ENCODE measurements at places on chromosomes 2 and 18. TPM values are rescaled to one million over a fixed set of nuclear protein-coding genes. Genes with fewer than 3 reads are reported as not detected.

DNA sequence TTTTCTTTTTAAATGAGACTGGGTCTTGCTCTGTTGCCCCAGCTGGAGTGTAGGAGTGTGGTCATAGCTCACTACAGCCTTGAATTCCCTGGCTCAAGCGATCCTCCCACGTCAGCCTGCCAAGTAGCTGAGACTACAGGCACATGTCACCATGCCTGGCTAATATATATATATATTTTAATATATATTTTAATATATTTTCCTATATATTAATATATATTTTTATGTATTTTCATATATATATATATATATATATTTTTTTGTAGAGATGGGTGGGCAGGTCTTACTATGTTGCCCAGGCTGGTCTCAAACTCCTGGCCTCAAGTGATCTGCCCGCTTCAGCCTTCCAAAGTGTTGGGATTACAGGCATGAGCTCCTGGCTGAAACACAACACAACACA is 144.5 kb upstream of the GATA6 start:
- H3K4me1 ChIP-seq: no peaks in the 10 kb centered on the region
- no peak for DNase-seq
- no peak overlapping the region for H3K27ac ChIP-seq
- peaks cover 4% of the 10 kb centered on the region for H3K27me3 ChIP-seq

DNA sequence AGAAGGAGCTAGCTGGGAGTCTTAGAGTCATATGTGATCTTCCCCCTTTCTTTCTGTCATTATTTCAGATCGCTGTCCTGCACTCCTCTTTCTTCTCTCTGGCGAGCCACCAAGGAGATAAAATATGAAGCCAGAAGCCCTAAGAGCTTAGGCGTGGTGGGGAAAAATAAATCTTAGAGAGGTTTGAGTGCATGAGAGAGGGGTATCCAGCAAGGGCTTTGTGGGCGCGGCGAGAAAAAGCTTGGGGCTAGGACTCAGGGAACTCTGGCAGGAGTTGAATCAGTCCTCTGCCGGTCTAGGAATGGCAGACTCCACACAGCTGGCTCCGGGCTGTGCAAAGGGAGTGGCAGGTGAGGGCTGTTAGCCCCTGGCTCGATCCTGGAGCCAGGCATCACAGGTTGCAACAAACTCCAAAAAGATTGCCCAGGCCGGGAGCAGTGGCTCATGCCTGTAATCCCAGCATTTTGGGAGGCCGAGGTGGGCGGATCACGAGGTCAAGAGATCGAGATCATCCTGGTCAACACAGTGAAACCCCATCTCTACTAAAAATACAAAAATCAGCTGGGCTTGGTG is 20.1 kb upstream of the IGFBP5 start:
- DNase-seq: no peak
- no peak overlapping the region for H3K27ac ChIP-seq
- H3K27me3 ChIP-seq: no peaks in the 10 kb centered on the region
- H3K36me3 ChIP-seq: no peaks in the 10 kb centered on the region
- H3K4me1 ChIP-seq: no peaks in the 10 kb centered on the region

Gene ABCG8
- total RNA-seq: not detected

DNA sequence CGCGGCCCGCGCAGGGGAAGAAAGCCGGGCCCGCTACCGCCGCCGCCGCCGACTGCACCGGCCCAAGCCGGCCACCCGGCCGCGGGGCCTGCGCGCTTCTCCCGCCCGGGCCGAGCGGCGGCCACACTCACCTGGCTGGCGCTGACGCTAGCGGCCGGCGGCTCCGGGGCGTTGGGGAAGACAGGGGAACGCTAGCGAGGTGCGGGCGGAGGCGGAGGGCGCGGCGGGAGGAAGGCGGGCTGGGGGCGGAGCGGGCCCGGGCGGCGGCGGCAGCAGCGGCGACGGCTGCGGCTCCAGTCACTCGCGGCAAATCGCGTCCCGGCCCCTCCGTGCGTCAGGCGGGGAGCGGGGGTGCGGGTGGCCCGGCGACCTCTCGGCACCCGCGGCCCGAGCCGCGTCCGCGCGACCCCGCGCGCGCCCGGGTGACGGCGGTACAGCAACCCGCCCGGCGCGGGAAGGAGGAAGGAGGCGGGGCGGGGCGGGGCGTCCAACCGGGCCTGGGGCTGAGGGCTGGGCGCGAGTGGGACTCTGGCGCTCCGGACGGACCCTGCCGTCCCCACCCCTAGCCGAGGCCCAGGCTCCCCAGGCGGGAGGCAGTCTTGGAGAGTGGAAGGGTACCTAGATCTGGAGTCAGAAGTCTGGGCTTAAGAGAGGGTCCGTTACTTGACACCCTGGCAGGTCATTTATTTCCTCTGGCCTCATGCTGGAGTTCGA is at the start of gene SESTD1:
SESTD1 (minus strand) TSS at position 465 of the 714 bp plus-strand sequence. CDS start 72,991 bp downstream, outside the sequence.
- H3K36me3 ChIP-seq: no peaks in the 10 kb centered on the region
- H3K4me3 ChIP-seq: peak within 1 kb of the TSS; percentile 80
- DNase-seq: peak; percentile 45

- no peak overlapping the region for H3K27ac ChIP-seq
- no peak for DNase-seq
- H3K4me1 ChIP-seq: no peaks in the 10 kb centered on the region
- no peak overlapping the region for H3K4me3 ChIP-seq
- peaks cover 8% of the 10 kb centered on the region for H3K36me3 ChIP-seq
These were observed 235.1 kb downstream of the SEPTIN10 start for GRCh38 chr2:109378682-109379081.

Gene GPR17
- total RNA-seq: not detected

Gene LRRC30
- total RNA-seq: not detected

GRCh38 chr18:13455471-13455870 is 236.9 kb downstream of the LDLRAD4 start:
- DNase-seq: no peak
- no peak overlapping the region for H3K4me3 ChIP-seq
- H3K4me1 ChIP-seq: peaks cover 36% of the 10 kb centered on the region
- H3K27me3 ChIP-seq: no peaks in the 10 kb centered on the region
- no peak overlapping the region for H3K27ac ChIP-seq

Gene RESP18
- not detected for total RNA-seq

DNA sequence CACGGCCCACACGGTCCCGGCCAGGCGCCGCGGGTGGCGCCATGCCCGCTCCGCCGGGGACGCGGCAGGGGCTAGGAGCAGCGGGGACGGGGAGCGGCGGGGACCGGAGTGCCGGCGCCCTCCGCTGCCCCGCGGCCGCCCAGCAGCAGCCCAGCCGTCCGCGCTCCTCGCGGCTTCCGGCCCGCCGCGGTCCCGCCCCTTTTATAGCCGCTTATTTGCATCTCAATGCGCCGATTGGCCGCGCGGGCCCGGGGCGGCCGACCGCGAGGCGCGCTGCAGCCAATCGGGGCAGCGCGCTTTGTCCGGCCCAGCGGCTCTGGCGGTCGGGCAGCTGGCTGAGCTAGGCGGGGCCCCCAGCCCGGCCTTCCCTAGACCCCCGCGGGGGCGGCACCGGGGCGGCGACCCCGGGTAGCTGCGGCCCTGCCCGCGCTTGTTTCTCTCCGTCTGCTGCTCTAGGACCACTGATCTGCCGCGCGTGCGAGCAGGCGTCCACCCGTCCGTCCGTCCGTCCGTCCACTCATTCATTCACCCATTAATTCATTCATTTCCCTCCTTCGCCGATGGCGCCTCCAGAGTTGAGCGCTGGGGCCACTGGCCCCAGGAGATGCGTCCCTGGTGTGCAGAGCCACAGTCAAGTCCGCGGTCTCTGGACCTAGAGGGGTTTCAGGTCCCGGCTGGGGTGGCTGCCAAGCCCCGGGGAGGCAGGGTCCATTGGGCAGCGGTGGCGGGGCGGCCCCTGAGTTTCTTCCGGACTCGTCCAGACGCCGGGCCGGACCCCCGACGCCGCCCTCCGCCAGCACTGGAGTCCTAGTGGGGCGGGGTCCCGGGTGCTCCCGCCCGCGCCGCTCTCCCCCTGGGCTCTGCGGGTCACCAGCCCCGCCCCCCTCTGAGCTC is at the start of gene HES6:
HES6 (minus strand) TSS at position 176 of the 894 bp plus-strand sequence; CDS start at position 43, 133 bp downstream.
- H3K27ac ChIP-seq: no peak within 1 kb of the TSS
- peaks cover 40% of the 10 kb centered on the region for H3K27me3 ChIP-seq
- H3K36me3 ChIP-seq: peaks cover 1% of the 10 kb centered on the region
- DNase-seq: peak; percentile 63

DNA sequence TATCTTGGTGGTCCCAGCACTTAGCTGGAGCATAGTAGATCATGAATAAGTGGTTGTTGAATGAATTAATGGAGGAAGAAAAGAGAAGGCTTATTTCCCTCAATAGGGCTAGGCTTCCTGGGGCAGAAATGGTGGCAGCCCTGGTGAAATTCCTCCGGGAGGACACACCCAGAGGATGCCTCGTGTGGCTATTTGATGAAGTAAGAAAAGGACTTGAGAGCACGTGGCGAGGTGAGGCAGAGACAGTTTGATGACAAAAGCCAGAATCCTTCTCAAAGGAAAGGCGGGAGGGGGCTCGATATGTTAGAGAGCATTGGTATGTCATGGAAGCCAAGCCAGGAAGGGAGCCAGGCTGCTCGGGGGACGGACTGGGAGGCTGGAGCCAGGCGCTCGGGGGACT is 14.7 kb downstream of the FAM228A start:
- no peaks in the 10 kb centered on the region for H3K27me3 ChIP-seq
- no peak overlapping the region for H3K4me3 ChIP-seq
- H3K27ac ChIP-seq: no peak overlapping the region
- no peak for DNase-seq

DNA sequence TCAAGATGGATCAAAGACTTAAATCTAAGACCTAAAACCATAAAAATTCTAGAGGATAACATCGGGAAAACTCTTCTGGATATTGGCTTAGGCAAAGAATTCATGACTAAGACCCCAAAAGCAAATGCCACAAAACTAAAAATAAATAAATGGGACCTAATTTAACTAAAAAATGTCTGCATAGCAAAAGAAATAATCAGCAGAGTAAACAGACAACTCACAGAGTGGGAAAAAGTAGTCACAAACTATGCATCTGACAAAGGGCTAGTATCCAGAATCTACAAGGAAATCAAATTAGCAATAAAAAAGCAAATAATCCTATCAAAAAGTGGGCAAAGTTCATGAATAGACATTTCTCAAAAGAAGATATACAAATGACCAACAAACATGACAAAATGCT is 18.2 kb upstream of the ASB18 start:
- no peak overlapping the region for H3K4me3 ChIP-seq
- no peaks in the 10 kb centered on the region for H3K36me3 ChIP-seq
- DNase-seq: no peak

Gene GCG
- total RNA-seq: not detected

GRCh38 chr18:62486290-62486964 is 36.4 kb upstream of the ZCCHC2 start:
- H3K4me1 ChIP-seq: no peaks in the 10 kb centered on the region
- no peaks in the 10 kb centered on the region for H3K27me3 ChIP-seq
- no peaks in the 10 kb centered on the region for H3K36me3 ChIP-seq

DNA sequence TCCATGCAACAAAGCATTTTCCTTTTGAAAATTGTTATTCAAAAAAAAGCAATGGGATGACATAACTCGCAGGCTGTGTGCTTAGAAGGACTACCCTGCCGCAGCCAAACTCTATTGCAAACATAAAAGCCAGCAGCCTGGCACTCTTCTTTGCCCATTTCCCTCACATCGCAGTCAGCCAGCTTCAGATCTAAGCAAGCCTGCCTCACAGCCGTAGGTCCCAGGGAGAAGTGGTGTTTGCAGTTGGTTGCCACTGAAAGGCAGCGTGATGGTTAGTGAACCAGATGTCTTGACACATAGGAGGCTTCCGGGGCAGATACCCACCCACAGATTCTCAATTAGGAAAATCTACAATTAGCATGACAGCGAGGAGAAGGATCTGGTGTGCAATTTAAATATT is 655.2 kb downstream of the RNF144A start:
- H3K4me3 ChIP-seq: no peak overlapping the region
- peak; percentile 16 for DNase-seq
- H3K36me3 ChIP-seq: no peaks in the 10 kb centered on the region
- peaks cover 38% of the 10 kb centered on the region for H3K4me1 ChIP-seq

Gene IL1R1
- total RNA-seq: 4.5 TPM

DNA sequence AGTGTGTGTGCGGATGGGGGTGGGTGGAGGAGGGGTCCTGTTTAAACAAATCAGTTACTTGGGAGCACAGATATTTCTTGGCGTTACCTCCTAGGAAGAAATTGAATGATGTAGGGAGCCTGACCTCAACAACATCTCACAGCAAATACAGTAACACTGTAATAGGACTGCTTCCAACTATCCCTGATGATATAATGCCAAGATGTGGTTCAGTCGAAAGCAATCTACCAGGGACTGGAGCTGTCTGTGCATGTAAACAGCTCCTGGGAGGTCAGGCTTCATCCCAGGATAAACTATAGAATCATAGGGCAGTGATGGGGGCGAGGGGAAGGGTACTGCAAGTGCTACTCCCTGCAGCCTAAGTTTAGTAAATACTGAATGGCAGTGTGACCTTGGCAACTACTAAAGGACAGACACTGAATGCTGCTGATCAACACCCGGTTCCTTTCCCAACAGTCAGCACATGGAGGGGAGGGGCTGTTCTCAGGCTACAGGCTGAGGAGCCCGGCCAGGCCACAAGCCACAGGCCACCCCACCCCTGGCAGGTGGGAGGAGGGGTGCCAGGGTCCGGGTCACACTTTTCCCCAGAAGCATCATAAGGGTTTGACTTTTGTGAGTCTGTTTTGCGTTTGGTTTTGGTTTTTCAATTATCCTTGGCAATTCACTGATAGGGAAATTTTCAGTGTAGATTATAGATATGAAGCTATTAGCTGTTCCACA is 85.3 kb upstream of the ZNF397 start:
- H3K36me3 ChIP-seq: no peaks in the 10 kb centered on the region
- H3K27ac ChIP-seq: no peak overlapping the region
- H3K4me3 ChIP-seq: no peak overlapping the region
- DNase-seq: no peak

Gene RAX
- not detected for total RNA-seq

DNA sequence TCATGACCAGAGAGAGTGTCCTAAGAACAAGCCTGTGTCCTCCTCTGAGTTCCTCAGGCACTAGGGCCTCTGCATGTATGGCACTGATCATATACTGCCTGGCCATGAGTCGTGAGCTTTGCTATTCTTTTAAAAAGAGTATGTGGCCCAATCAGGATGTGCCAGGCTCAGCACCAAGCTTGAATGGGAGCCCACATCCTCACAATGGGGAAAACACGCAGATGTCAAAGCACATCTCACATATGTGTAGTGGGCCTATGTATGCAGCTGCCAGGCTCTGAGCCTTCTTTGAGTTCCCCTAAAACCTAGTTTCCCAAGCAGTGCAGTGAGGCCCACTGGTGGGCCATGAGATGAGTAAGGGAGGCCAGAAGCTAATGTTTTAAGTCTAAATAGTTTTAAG is 69.9 kb upstream of the SLC1A4 start:
- no peaks in the 10 kb centered on the region for H3K27me3 ChIP-seq
- no peak for DNase-seq
- no peaks in the 10 kb centered on the region for H3K36me3 ChIP-seq
- no peak overlapping the region for H3K4me3 ChIP-seq
- H3K27ac ChIP-seq: no peak overlapping the region
- no peaks in the 10 kb centered on the region for H3K4me1 ChIP-seq

Gene RRM2
- total RNA-seq: 2.6 TPM

Gene UGT1A5
- not detected for total RNA-seq

All from T-cell (primary cell).